ENCODE measurements at places on chromosomes 1 and 21.

DNA sequence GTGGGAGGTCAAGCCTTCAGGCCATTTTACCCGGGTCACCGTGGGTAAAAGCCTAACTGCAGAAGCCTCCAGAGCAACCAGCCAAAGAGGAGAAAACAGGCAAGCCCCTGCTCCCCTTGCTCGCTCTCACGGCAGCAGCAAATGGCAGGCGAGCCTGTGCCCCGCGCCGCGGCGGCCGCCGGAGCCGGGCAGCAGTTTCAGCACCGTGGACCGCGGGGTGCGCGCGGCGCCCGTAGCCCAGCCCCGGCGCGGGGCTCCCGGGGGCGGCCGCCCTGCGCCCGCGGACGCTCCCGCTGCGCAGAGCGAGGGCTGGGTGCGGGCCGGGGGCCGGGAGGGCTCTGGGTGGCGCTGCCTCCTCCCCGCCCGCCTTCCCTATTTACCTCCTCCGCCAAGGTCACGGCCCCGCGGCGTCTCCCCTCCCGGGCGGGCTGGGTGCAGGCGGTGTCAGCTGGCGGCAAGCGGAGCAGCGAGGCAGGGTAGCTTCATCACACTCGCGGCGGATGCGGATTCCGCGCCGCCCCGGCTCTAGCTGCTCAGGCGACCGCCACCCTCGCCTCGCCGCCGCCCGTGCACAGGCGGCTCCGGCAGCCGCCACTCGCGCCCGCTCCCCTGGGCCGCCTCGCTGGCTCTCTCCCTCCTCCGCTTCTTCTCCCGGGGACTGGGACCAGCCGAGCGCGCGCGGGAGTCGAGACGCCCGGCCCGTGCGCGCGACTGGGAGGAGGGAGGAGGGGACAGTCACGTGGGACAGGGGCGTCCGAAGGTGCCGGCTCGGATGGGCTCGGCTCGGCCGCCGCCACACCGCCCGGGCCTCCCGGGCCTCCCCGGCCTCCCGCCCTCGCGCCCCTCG, at the start of gene RGS7:
Gene RGS7, minus strand, starts transcription at position 687 of the 847 bp plus-strand sequence.
- no peak for DNase-seq

GRCh38 chr1:184356891-184357290, 29.9 kb upstream of the C1orf21 start:
- no peak for DNase-seq

DNA sequence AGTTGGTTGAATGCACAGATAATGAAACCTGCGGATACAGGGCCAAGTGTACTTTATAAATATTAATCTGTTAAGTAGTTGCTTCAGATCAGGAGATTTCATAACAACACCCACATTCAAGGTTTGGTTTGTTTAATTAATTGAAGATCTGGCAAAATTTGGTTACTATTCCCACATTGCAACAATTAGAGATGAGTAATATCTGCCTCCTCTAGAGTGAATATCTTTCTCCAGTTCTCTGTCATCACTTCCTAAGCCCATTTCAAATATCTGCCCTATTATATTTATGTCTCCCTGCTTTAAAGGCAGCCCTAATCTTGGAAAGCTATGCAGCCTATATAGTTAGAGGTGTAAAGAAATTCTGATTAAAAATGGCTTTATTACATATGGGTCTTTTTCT, 61.4 kb downstream of the PPP2R5A start:
- DNase-seq, result no peak

DNA sequence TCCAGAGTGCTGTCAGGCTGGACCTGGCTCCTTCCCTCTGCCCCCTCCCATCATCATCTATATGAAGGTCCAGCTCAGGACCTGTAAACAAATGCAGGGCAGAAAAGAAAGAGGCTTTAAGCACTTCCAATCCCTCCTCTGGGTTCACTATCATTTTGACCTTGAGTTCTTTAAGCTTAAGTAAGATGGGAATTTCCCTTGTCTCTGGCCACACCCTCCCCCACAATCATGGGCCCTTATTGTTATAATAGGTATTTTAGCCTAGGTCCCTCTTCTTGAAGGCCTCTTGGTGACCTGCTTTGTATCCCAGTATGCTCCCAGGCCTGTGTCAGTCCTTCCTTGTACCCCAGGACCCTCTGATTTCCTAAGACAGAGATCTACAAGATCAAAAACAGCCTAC, 45.1 kb upstream of the EPS15 start:
- no peak for DNase-seq

DNA sequence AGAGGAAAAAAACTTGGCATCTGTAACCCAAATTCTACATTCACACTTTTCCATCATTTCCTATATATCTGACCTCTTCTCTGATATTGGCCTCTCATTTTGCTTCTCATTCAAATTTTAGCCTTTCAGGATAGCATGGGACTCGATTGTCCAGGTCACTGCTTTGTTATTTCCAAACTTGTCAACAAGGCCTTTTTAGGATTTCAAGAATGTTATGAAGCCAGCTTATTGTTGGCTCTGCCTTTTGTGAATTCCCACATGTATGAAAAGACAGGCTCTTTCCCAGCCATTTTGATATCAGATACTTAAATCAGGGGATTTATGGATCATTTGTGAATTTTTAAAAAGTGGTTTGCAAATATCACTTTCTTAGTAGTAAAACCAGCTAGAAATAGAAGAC, 663.5 kb downstream of the NCAM2 start:
- no peak for DNase-seq

GRCh38 chr1:55015123-55015522, 16.4 kb downstream of the BSND start:
- no peak for DNase-seq

GRCh38 chr1:110584045-110584444, 22.1 kb downstream of the KCNA2 start:
- DNase-seq, result no peak

DNA sequence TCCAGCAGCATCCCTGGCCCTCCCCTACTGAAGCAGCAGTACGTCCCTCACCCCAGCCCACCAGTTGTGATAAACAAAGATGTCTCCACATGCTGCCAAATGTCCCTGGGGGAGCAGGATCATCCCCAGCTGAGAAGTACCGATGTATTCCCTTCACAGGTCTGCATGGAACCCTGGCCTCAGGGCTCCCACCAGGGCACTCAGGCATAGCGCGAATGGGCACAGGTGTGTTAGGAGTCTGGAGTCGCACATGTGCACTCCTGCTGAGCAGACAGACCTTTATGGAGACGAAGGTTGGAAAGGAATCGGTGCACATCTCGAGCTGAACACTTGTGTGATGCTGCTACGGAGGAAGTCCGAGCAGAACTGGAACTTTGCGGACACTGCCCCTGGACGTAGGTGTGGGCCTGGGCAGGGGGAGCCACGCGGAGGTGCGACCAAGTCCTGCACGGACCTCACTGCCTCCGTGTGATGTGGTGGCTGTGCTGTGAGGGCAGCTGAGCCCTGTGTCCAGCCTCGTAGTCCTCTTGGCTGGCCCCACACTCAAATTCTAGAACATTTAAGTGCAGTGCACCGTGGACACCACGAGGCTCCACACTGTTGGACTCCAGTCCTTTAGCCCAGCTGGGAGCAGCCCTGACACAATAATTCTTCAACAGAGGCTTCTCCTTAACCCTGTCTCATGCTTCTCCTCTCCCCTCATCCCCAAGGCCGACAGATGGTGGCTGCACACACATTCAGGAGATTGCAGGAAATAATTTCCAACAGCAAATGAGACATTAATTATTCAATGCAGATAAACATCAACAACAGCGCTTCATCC, 43.4 kb downstream of the RSPH1 start:
- DNase-seq, result no peak

GRCh38 chr1:67814121-67814772, 19.0 kb downstream of the GNG12 start:
- DNase-seq, result no peak

DNA sequence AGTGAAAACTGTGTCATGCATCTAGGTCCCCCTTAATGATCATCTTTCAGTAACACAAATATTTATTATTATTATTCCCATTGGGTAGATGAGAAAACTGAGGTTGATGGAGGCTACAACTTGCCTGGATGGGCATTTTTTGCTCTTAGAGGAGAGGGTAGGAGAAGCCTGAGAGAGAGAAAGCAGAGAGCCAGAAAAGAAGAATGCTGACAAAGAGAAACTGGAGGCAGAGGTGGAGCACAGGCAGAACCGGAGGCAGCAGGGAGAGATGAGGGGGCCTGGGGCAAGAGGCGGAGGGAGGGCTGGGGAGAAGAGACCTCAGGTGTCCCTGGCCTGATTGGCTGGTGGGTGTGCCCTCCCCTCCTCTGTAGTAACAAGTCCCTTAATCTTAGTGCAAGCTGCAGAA, 4.1 kb downstream of the BLACAT1 start:
- DNase-seq, result no peak

DNA sequence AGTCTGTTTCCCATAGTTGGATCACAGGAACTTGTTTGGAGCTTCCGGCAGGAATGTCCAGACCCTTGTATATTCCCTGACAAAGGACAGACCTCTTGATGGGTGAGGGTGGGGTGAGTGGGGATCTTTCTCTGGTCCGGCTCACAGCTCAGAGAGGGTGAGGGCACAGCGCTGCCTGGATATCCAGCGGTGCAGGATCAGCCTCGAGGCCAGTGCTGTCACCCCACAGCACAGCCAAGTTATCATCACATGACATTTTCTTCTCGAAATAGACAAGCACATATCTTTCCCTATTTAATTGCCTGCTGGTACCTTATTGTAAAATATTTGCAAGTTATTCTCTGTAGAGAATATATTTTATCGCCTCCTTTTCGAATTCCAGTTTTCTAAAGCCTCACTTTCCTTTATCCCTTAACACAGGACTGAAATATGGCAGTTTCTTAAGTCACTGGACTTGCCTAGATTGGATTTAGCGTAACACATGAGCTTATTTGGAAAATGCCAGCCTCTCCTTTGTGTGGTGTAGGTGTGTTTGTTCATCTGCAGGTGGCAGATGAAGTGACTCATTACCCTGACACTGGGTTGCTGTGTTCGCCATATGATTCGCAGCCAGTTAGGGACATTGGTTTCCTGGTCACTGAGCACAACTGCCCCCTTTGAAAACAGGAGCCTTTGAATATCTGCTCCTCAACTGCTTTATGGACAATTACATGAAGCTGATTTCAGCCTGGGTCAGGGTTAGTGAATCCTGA, 21.4 kb downstream of the CLIC6 start:
- DNase-seq, result no peak

- no peak for DNase-seq
Measured at GRCh38 chr1:205944525-205944924, 1.3 kb upstream of the SLC26A9 start.
